A673 (cell line): ENCODE measurements at places on chromosomes 6 and 20.

- no peak for DNase-seq
Measured at GRCh38 chr6:98924647-98925046, 23.1 kb downstream of the FBXL4 start.

- DNase-seq, result no peak
Measured at GRCh38 chr6:139917951-139918630, 543.6 kb upstream of the CITED2 start.

DNA sequence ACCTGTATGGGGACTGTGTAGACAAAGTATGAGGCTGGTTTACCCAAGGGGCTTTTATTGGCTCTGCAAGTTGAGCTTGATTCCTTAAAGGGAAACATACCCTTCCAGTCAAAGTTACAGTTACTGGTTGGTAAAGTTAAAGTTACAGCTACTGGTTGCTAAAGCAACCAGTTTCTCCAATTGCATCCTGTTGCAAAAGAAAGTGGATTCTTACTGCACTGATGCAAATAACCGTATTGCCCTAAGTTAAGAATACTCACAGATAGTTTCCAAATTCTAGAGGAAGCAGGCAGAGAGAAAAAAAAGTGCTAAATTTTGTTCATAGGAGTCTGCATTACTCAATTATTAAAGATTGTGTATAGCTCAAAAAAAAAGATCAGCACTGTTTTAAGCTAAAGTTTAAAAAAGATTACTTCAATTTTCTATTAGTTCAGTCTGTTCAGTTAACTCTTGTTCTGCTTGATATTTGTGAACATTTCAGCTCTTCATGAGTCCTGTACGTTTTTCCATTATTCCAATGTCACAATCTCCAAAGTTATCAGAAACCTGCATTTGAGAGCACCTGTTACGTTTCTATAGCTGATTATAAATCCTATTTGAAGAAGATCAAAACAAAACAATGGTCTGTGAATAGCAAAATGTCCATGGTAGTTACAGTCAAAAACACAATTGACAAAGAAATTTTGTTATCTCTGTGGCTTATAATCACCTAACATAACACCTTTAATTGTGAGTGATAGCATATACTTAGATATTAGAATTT, 8.6 kb upstream of the IL22RA2 start:
- no peak for DNase-seq

GRCh38 chr20:20100881-20101280, 48.5 kb downstream of the CFAP61 start:
- DNase-seq, result no peak

- no peak for DNase-seq
Measured at GRCh38 chr6:112253498-112253840, 898 bp downstream of the LAMA4 start.

GRCh38 chr20:48538058-48538825, 289.6 kb downstream of the PREX1 start:
- no peak for DNase-seq

DNA sequence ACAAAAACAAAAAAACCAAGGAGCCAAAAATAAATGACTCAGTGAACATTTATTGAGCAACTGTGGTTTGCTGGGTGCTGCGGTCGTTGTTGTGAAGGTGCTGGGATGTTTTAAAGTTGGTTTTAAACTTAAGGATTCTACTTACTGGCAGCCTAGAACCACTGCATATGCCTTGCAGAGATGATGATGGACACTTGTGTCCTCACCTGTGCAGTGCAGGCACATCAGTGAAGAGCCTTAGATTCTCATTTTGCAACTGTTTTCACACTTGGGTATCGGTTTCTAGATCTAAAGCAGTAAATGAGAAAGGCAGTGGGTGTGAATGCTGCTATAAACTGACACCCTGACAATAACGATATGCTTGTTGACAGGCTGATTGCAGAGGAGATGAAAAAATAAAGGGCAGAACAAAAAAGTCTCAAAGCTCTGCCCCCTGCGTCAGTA, 68.8 kb downstream of the UTRN start:
- DNase-seq, result no peak

- DNase-seq, result no peak
Measured at GRCh38 chr20:49356676-49357075, 78.8 kb upstream of the ZNFX1 start.

GRCh38 chr6:140966676-140967075, 1166.0 kb upstream of the GJE1 start:
- no peak for DNase-seq

- DNase-seq, result no peak
Measured at GRCh38 chr6:16759181-16759645, 2.0 kb downstream of the ATXN1 start.

- no peak for DNase-seq
Measured at GRCh38 chr6:36127462-36128016, 2.8 kb upstream of the MAPK13 start.

- DNase-seq, result peak; percentile 13
Measured at GRCh38 chr6:125910527-125910926, 46.0 kb upstream of the HINT3 start.

GRCh38 chr6:170222498-170223471, 68.1 kb downstream of the DLL1 start:
- DNase-seq, result no peak

DNA sequence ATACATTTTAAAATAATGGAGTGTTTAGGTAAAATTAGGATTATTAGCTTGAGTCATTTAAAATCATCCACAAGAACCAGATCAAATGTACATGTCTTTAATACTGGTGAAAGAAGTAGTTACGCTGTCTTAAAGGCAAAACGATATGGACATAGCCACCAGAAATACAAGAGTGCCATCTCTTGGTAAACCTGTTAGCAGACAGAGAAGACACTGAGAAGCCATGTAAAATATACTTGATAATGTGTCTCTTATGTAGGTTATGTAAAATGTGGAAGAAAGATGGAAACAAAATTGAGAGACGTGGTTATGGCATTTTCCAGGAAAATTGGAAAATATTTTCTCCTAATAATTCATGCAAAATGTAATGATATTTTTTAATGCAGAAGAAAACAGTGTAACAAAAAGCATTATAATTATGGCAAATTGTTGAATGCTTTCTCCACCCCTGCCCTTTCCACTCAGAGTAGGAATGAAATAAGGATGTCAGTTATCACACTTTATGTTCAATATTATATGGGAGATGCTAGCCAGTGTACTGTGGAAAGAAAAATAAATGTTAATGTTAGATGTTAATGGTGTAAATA, 12.2 kb upstream of the SLC17A2 start:
- peak; percentile 56 for DNase-seq

GRCh38 chr6:30963641-30964040, 19.9 kb upstream of the MUC21 start:
- no peak for DNase-seq
